Activated T-helper 1 cell treated with anti-CD3 and anti-CD28 coated beads, Interleukin-2, amount 50 U/mL, for 16 hours (primary cell): ENCODE measurements at places on chromosomes 2 and 18.

- no peak for DNase-seq
These were observed 136.9 kb upstream of the GATA6 start for GRCh38 chr18:22032392-22032961.

DNA sequence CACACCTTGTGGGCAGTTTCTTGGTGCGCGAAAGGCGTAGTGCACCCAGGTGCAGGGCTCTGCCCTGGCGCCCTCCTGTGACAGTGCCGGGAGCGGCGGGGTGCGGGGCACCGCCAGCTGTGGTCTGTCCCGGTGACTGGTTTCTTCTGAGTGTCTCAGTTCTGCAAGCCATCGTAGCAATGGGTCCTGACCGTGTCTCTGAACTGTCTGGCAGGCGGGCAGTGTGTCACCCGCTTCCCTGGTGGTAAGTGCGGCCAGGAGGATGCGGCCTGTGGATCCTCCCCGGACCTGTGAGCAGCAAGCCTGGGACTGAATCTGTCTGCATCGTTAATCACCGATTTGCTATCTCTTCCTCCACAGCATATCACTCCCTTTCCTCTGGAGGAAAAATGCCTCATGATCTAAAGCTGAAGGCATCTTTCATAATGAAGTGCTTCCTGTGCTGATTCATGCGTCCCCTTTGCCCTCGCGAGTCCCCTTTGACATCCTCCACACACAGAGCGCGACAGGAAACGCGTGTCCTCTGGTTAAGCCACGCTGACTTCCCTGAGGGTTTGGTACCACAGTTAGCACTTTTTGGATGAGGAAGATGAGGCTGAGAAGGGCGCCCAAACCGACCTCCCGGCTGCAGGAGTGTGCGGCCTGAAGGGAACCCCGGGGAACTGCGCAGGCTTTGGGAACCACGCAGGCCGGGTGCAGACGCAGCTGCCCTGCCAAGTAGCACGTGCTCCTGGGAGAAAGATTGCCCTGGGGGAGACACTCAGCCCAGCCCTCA, 416.0 kb upstream of the HS6ST1 start:
- no peak for DNase-seq

DNA sequence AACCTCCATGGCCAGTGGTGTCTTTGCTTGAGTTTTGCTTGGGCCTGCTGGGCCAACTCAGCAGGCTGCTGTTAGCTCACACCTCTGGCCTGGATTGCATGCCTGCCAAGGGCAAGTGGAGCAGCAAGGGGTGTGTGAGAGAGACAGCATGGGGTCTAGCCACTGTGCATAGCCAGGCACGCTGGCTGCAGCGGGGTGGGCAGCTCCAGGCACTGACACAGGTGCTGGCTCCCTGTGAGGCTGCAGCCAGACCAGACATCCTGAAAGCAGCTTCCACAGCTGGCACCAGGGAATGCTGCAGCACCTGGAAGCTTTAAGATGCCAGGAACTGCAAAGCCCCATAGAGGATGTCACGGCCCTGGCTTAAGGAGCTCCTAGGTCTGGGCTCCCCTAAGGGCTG, 376.4 kb upstream of the VWC2L start:
- DNase-seq = no peak

DNA sequence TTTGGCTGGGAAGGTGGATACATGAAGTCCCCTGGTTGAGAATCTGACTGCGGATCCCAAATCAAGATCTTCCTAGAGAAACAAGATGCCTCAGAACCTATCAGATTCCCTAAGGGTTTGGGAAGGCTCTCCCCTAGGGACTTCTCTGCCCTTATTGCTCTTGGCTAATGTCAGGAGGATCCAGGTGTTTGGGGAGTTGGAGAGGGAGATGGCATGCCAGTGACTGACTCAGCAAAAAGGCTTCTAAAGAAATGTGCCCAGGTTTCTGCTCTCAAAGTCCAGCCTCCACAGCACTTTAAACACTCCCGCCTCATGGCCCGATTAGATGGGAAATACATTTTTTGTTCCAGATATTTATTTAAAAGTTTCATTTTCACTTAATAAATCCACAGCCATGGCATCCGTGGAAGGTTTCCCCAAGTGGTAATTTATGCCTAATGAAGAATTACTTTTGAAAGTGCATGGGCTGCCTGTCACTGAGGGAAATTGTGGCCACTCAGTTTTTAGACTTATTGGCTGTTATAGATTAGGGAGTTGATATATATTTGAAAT, 156.4 kb downstream of the OSR1 start:
- no peak for DNase-seq

DNA sequence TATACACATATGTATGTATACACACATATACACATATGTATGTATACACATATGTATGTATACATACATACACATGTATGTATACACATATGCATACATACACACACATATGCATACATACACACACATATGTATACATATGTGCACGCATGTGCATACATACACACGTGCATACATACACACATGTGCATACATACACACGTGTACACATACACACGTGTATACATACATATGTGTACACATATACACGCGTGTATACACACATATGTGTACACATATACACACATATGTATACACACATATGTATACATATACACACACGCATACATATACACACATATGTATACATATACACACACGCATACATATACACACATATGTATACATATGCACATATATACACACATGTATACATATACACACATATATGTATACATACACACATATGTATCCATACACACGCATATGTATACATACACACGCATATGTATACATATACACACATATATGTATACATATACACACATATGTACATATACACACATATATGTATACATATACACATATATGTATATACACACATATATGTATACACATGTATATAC, 21.5 kb downstream of the NABP1 start:
- DNase-seq = no peak

- no peak for DNase-seq
These were observed 65.6 kb downstream of the SH3RF3 start for GRCh38 chr2:109194620-109194937.

DNA sequence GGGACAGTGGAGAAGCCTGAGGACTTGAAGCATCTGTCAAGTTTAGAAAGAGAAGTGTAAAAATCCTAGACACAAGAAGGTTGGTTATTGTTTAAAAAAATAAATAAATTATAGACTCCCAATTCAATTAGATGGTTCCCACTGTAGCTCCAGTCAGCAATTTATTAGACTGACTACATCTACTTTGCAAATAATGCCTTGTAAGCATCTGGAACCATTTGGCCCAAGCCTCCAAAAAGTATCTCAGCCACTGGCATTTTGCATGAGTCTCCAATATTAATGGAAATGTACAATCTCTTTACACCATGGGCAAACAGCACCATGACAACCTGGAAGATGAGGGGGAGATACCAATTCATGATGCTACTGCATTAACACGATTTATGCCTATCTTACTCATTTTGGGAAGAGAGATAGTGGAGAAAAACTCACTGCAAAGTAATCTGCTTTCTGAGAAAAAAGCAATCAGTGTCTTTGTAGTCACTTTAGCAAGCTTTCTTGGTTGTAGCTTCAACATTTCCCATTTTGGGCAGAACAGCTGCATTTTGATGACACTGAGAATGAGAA, 2.8 kb downstream of the NYAP2 start:
- DNase-seq = no peak

DNA sequence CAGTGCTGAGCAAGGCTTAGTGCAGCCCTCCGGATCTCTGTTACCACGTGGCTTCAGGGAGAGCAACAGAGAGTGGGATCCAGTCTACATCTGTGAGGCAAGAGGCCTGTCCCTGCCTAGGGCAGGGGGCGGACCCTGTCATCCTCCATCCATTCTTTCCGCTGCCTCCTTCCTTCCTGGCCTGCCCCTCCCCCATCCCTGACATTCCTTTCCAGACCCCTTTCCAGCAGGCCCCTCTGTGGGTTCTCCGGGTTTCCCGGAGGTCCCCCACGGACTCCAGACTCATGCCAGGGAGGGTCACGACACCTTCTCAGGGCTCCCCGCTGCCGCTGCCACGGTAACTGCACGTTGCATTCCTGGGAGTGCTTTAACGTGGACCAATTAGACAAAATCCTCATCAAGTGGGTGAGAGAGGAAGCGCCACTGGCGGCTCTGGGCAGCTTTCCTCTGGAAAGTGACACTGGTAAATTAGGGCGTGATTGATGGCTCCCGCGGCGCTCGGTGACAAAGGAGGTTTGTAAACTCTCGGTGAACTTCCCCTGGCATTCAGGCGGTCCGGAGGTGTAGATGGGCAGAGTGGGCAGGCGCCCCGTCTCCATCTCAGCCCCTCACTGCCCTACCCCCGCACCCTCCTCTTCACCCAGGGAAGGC, 11.4 kb downstream of the ATOH8 start:
- DNase-seq = no peak

- DNase-seq = no peak
These were observed 123.1 kb downstream of the LRRTM4 start for GRCh38 chr2:77398970-77399600.

GRCh38 chr2:103738606-103739005, 976.8 kb downstream of the TMEM182 start:
- DNase-seq = no peak

GRCh38 chr2:14023558-14023957, 609.0 kb upstream of the LRATD1 start:
- DNase-seq = no peak

DNA sequence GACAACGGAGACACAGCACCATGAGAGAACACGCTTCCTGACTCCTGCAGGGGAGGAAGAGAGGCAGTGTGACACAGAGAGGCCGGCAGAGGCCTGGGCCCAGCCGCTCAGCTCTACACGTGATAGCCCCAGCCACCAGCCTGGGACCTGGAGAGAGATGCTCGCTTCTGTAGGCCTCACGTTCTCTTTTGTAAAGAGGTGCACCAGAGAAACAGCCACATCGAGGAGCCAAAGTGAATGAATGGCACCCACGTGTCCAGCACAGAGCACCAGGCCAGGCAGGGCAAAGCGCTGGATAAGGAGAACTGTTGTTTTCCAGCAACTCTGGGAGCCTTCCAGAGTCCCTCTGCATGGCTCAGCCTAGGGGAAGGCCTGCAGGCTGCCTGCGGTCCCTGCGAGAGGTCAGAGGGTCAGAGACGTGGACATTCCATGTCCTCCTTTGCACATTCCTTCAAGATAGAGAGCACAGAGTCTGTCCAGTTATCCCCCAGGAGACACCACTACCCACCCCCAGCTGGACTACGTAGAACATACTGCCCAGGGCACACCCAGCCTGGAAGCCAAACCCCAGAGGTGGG, 14.2 kb downstream of the LIMS2 start:
- DNase-seq = no peak

DNA sequence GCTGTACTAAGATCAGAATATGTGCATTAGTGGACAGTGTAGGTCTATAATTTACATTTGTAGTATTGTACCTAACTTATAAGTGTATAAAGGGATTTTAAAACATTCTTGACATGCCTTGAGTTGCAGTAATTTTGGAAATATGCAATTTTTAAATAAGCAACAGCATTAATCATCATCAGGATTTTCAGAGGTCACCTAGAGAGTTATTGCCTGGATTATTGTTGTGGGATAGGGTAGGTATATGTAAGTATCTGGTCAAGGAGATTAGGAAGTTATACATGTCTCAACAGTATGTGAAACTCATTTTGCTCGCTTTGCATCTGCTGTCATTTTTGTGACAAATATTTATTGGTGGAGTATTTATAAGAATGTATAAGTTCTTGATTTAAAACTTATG, 184.2 kb downstream of the WDR7 start:
- DNase-seq = no peak

DNA sequence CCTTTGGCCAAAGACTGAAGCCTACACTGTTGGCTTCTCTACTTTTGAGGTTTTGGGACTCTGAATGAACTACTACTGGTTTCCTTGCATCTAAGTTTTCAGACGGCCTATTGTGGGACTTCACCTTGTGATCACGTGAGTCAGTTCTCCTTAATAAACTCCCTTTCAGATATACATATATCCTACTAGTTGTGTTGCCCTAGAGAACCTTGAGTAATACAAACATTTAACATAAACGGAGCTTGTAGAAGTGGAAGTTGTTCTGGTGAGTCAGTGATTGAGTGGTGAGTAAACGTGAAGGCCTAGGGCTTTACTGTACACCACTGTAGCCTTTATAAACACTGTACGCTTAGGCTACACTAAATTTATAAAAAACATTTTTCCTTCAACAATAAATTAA, 107.2 kb upstream of the CDH2 start:
- DNase-seq = no peak

DNA sequence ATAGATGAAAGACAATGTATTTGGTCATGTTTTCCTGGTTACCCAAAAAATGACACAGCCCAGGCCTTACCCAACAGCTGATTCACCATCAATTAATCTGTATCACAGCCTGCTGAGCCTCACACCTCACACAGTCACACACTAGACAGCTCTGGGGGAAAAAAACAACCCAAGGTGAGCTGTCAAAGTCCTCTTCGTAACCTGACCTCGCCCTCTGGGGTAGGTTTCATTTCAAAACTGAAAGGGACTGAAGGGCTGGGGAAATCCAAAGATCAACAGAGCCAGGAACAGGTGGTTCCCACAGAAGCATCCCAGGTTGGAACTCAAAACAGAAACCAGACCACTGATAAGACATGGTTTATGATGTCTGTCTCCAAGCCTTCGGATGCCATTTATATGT, 18.2 kb upstream of the PCBP1 start:
- peak; percentile 17 for DNase-seq

DNA sequence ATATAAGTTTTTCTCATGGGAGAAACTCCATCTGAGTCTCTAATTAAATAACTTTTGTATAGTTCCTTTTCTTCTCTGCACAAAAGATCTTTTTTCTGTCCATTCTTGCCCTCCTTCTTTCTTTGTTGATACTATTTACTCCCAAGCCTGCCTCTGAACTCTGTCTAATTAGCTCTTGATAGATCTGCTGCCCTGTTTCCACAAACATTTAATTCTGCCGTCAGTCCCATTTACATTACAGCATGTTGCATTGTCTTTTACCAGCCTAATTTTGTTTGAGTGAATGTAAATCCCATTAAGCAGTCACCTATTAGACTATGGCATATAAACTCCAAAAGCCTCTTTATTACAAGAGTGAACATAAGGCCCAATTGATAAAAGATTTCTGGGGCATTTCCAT, 254.4 kb downstream of the ERBB4 start:
- no peak for DNase-seq

- DNase-seq = peak; percentile 11
These were observed 212.3 kb upstream of the TRIB2 start for GRCh38 chr2:12504443-12504842.

DNA sequence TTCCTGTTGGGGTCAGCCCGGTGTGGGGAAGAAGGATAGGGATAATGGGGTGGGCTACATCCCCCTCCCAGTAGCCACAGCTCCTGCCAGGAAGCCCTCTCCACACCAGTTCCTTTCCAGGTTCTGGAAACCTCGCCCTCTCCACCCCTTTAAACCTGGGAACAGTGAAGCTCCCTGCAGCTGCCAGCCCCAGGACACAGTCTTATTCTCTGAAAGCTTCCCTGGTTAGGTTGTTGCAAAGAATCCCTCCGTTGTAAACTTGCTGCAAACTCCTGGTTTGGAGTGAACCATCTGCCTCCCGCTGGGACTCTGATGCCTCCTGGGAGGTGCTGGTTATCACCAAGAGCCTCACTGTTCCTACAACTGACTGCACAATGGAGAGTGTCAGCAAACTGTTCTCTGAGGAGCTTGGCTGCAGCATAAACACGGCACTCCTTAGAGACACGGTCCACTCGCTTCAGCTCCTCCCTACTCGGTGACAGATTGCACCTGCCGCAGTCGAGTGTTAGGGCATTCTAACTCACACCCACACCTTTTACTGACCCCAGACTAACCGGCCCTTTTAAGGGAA, 261.8 kb upstream of the RAB6C start:
- no peak for DNase-seq
